ENCODE measurements at places on chromosomes 4 and X. TPM values are rescaled to one million over a fixed set of nuclear protein-coding genes. Genes with fewer than 3 reads are reported as not detected.
A peak's percentile ranks its signal among the peaks of the same experiment; 100 is the strongest.

The ERAS gene
- 0.50 TPM for total RNA-seq

The EGF gene
- 20.4 TPM for total RNA-seq

- DNase-seq: peak; percentile 56
These were observed 7.6 kb downstream of the DLG3 start for GRCh38 chrX:70452143-70452733.

- no peak for DNase-seq
These were observed 227.8 kb downstream of the ADGRL3 start for GRCh38 chr4:61427818-61428495.

DNA sequence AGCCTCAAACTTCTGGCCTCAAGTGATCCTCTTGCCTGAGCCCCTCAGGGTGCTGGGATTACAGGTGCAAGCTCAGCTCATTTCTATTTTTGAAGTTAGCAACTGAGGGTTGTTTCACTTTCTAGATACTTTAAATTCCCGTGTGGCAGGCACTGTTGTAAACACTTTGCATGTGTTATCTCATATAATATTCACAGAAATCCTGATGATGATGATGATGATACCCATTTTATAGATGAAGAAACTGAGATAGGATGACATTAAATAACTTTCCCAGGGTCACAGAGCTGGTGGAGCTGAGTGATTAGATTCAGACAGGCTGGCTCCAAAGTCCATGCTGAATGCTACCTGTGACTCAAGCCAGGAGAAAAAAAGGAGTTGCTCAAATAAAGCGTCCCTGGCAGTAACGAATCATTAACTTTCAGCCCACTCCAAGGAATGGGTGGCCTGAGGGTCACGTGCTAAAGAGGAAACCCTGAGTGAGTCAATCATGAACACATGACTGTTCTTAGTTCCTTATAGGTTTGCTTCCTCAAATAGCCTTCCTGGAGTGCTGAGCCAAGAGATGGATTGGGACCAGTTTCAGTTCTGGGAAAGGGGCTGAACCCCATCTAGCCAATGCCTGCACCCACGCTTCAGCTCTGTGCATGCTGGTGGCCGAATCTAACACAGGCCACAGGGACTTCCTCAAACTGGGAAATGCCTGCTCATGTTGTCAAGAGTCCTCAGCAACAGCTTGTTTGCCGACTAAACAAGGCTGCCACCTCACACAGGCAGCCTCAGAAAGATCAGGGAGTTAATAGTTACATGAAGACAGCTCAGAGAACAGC lies 52.8 kb downstream of the RBM47 start:
- peak; percentile 97 for DNase-seq

GRCh38 chr4:189202182-189202868 lies 738.3 kb upstream of the FRG1 start:
- DNase-seq: no peak

Data from PC-9 (cell line).